ENCODE measurements at places on chromosomes 16 and 17.

DNA sequence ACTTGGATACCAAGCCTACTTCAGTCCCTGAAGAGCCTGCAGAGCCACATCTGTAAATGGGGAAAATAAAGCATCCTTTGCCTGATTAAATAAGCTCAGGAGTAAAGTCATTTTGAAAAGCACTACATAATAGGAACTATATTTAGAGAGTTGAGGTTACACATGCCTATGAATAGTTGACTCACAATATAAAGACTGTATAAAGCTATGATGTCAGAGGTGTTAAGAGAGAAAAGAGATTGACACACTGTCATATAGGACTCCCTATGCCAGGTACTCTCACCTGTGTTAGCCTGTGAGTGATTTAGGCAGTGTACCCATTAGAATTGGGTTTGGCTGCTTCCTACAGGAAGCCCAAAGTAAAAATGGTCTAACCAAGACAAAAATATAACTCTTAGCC, 87.7 kb upstream of the CRHR1 start:
- DNase-seq, result no peak

- no peak for DNase-seq
Observed at GRCh38 chr17:56762988-56763387, 70.7 kb downstream of the C17orf67 start.

GRCh38 chr17:40671282-40671681, 6.3 kb upstream of the KRT222 start:
- no peak for DNase-seq

GRCh38 chr17:51813784-51814174, 344.7 kb downstream of the CA10 start:
- DNase-seq, result no peak

GRCh38 chr17:50183421-50183994, 17.7 kb downstream of the SGCA start:
- no peak for DNase-seq

- DNase-seq, result no peak
Observed at GRCh38 chr17:43772877-43773648, 5.7 kb downstream of the DUSP3 start.

DNA sequence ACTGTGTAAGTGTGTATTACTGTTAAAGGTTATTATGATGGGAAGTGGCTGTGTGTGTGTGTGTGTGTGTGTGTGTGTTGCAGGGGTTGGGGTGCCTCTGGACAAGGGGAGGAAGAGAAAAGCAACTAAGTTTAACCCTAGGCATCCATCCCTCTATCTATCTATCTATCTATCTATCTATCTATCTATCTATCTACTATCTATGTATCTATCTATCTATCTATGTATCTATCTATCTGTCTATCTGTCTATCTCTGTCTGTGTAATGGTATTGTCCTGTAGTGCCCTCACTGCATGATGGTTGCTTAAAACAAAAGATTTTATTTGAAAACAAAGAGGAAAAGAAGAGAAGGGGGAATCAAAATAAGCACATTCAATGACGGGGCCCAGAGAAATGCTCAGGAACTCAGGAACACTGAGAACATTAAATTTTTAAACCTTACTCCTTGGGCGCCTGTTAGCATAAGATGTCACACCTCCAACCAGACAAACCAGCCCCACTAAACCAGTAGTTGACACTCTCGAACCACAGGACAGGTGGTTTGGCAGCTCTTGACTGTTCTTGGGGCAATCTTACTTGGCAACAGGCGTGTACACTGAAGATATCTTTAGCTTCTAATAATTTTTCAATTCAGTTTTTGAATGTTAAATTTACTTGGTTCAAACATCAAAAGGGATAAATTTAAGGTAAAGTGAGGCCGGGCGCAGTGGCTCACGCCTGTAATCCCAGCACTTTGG, 5.1 kb upstream of the RPL26 start:
- DNase-seq, result no peak

DNA sequence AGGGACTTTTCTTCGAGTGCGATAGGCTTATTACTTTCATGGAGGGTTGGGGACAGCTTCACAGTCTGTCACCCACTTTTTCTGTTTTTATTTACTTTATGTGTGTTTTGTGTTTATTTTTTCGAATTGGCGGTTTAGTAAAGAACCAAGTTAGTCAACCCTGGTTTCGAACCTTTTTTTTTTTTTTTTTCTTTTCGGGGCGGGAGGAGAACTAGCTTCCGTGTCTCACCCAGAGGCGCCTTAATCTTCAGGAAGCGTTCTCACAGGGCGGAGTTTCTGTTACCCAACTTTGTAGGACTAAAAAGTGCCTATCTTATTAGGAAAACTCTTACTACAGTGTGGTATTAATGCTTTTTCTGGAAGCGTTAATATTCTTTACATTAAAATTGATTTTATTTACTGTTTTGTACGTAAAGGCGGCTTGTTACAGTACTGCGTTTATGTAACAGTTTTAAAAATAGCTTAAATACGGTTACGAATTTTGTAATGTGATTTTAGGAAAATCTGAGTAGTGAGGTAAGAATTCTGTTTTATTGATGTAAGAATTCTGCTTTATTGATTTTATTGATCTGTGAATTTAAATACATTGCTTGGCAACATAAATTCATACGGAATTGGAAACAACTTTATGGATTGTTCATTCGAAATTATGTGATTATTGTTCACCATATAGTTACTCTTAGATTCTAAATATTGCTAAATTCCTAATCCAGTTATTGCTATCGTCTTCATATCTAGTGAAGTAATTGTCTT, 885 bp downstream of the ZNF207 start:
- DNase-seq, result peak; percentile 17

DNA sequence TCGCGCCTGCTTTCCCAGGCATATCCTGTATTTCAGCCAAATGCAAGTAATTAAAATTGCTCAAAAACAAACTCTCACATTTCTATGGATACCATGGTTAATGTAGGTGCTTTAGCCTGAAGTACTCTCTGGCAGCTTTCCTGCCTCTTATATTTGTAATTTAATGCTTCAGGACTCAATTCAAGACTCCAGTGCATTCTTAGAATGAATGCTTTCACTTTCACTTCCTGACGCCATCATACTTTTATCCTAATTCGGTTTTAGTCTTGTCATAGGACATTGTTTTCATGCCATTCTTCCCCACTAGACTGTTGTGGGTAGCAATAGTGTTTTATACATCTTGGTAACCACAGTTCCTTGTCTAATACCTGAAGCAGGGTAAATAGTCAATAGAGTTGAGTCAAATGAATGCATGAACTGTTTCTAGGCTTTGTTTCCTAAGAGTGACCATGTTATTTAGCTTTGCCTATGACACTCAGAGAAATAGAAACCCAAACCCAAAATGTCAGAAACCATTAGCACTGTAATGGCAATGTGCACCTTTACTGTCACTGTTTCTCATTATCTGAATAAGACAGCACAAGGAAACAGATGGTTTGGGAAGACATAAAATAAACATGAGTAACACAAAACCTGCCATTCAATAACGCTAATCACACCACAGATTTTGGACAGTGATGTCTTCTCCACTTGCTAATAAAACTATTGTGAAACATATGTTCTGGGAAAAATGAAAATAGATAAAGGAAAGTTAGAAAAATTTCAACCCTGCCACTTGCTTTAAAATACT, 705.5 kb downstream of the CDH11 start:
- DNase-seq, result no peak

DNA sequence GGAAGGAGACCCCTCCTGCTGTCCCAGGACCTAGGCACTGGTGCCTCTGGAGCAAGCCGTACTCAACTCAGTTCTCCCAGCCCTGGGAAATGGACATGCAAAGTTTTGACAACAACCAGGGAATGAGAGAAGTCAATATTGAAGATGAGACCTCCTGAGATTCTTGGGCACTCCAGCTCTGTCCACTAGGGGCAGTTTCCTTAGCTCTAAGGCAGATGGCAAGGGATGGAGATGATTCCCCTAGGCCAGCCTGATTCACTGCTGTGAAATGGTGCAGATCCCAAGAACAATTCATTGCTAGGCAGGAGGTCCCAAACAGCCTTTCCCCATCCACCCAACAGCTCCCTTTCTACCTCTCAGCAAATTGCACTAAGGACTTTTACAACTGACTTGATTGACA, 20.5 kb upstream of the SDR42E2 start:
- no peak for DNase-seq

Data from fibroblast of skin of left biceps (primary cell).